ENCODE measurements at places on chromosomes 3 and 15.
A peak's percentile ranks its signal among the peaks of the same experiment; 100 is the strongest.

- DNase-seq, result no peak
Observed at GRCh38 chr15:70165716-70166284, 68.1 kb upstream of the TLE3 start.

- DNase-seq, result no peak
Observed at GRCh38 chr3:57048728-57049127, 11.7 kb upstream of the SPATA12 start.

- DNase-seq, result no peak
Observed at GRCh38 chr3:178352326-178353005, 183.8 kb upstream of the KCNMB2 start.

GRCh38 chr15:51403072-51403878, 61.8 kb downstream of the GLDN start:
- peak; percentile 24 for DNase-seq

- no peak for DNase-seq
Observed at GRCh38 chr3:63995086-63995485, 28.2 kb downstream of the PSMD6 start.

DNA sequence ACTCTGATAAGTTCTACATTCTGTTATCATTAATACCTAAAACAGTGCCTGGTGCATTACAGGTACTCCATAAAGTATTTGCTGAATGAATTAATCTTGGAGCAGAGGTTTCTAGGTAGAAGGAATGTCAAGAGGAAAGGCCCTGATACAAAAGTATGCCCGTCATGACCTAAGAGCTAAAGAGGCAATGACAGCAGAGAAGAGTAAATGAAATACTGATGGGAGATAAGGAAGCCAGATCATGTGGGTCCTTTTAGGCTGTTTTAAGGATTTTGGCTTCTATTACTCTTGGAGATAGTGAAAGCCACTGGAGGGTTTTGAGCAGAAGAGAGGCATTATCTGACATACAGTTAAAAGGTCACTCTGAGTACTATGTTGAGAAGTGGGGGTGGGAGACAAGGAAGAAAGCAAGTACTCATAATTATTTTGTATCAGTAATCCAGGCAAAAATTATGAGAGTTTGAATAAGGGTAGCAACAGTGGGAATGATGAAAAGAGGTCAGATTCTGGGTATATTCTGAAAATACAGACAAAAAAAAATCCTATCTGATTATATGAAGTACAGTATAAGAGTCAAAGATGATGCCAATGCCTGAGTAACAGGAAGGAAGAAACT, 48.3 kb downstream of the DENND4A start:
- no peak for DNase-seq

DNA sequence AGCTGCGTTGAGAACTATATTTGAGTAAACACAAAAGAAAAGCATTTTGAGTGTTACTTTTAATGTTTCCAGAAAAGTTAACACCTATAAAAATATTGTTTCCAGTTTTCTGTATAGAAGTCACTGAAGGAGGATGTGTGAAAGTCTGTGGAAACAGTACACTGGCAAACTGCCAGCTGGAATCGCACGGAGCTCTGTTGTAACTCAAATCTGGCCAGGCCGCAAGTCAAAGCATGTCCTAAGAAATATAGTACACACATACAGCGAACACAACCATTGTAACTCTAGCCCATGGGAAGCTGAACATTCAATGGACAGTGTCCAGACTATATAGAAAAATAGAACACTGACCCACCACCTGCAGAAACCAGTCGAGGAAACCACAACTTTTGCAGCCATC, 657.2 kb downstream of the FHIT start:
- no peak for DNase-seq

DNA sequence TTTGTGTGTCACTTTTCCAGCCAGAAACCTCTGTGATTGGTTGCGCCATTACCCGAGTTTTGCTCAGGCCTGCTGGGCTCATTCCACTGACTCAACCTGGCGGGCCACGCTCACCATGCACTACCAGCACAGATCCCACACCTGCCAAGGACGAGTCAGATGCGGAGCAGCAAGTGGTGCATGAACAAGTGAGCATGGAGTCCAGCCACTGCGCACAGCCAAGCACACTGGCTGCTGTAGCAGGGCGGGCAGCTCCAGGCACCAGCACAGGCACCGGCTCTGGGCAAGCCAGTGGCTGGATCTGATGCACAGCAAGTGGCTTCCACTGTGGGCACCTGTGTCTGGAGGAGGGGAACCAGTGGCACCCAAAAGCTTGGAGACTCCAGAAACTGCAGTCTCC, 110.4 kb downstream of the CBLB start:
- no peak for DNase-seq

DNA sequence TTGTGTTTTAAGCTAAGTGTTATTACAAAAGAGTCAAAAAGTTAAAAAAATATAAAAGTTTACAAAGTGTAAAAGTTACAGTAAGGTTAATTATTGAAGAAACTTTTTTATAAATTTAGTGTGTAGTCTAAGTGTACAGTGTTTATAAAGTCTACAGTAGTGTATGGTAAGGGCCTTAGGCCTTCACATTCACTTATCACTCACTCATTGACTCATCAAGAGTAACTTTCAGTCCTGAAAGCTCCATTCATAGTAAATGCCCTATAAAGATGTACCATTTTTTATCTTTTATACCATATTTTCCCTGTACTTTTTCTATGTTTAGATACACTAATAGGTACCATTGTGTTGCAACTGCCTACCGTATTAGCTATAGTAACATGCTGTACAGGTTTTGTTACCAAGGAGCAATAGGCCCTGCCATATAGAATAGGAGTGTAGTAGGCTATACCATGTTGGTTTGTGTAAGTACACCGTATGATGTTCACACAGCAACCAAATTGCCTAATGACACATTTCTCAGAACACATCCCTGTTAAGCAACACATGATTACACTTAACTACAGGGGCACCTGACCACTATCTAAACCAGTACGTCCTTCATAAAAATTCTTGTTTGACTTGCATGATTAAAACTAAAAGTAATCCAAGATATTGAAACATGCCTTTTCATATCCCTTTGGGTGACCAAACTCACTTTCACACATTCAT, 17.2 kb downstream of the RAD18 start:
- DNase-seq, result no peak

GRCh38 chr3:138862924-138863775, 28.4 kb upstream of the PIK3CB start:
- no peak for DNase-seq

- no peak for DNase-seq
Observed at GRCh38 chr15:49904296-49904695, 214.7 kb downstream of the ATP8B4 start.

- DNase-seq, result peak; percentile 83
Observed at GRCh38 chr15:74158855-74159650, 14.5 kb upstream of the ISLR start.

- no peak for DNase-seq
Observed at GRCh38 chr3:78495301-78495700, 1272.5 kb downstream of the ROBO1 start.

DNA sequence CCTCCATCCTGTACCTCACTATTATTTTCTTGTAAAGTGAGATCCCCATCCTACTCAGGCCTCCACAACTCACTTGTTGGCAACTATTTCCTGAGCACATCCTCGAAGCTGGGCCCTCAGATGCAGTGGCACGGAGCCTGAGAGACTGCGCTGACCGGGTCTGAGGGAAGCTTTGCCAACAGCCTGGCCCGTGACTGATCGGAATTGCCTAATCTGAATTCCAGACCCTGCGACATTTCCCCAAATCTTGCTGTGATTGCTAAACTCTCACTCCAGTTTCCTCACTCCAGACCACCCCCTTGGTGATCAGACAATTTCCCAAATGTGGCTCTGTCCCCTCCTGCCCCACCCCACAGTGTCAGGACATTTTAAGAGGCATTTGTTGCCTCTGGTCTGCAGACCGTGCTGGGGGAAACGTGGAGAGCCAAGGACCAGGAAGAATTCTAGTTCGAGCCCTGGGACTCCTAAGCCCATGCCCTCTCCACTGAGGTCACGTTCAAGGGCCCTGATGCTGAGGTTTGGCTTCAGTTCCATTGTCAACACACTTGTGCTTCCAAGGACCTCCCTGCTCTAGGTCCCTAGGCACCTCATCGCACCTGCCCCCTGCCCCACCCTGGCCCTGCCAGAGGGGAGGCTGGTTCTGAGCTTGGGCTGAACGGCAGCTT, 22.8 kb downstream of the KLHL25 start:
- DNase-seq, result no peak

DNA sequence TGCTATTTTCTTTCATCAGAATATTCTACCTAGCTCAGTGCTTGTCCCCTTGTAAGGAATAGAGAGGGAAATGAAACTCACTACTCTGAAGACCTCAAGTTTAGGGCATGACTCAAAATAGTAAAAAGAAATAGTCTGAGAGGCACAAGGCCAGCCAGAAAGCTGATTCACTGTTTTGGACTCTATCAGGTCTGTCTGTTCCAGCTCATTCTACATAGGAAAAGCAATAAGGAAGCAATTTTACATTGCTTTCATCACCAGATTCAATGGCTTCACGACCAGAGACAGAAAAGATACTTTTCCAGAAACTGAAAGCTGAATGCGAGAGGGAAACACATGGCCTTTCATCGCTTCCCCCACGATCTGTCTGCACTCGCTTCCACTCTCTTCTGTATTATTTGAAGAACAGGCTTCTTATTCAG, 276.0 kb downstream of the GBE1 start:
- peak; percentile 44 for DNase-seq

- DNase-seq, result no peak
Observed at GRCh38 chr15:31377030-31377429, 50.4 kb downstream of the KLF13 start.

GRCh38 chr15:68885070-68885469, 45.3 kb upstream of the SPESP1 start:
- no peak for DNase-seq

DNA sequence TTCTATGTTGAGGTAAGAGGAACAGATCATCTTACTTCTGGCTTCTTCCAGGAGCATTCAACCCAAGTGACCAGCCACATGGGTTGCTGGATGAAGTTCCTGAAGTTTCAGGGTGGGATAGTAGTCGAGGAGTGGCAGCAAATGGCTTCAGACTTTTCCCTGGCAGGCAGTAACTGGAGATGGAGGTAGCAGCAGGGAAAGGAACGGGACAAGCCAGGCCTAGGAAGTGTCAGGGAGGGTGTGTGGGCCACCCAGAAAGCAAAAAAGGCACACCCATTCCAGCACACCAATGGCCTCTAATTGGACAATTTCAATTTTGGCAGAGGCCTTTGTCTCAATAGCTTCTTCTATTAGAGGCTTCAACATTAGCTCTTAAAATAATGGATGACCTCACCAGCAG, 498.6 kb upstream of the ATP11B start:
- DNase-seq, result no peak

Data from GM12865 (cell line).